ENCODE measurements at places on chromosomes 4 and X.

- DNase-seq = no peak
These were observed 47.7 kb downstream of the FGFRL1 start for GRCh38 chr4:1058997-1059665.

DNA sequence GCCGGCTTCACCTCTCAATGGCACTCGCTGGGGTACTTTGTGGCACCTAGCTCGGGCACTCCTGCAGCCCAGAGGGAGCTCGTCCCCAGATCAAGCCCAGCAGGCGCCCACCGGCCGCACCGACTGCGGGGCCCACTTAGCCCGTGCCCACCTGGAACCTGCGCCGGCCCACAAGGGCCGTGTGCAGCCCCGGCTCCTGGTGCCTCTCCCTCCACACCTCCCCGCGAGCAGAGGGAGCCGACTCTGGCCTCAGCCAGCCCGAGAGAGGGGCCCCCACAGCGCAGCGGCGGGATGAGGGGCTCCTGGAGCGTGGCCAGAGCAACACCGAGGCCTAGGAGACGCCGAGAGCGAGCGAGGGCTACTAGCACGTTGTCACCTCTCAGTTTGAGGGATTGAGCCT, 82.1 kb upstream of the SHISA3 start:
- no peak for DNase-seq

DNA sequence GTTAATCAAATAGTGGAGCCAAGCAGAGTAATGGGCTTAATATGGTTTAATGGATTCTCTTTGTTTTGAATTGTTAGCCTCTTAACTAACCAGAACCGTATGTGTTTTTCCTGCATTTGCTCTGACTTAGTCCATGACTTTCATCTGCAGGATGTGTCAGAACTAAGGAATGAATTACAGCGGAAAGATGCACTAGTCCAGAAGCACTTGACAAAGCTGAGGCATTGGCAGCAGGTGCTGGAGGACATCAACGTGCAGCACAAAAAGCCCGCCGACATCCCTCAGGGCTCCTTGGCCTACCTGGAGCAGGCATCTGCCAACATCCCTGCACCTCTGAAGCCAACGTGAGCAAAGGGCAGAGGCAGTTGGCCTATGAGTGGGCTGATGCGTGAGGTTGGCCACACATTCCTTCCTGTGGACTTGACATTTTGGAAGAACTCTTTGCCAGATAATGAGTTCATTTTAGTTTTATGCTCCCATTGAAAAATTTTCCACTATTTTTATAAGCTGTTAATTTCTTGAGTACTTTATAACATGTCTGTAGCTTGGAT, 9.1 kb downstream of the MED28 start:
- DNase-seq = no peak

DNA sequence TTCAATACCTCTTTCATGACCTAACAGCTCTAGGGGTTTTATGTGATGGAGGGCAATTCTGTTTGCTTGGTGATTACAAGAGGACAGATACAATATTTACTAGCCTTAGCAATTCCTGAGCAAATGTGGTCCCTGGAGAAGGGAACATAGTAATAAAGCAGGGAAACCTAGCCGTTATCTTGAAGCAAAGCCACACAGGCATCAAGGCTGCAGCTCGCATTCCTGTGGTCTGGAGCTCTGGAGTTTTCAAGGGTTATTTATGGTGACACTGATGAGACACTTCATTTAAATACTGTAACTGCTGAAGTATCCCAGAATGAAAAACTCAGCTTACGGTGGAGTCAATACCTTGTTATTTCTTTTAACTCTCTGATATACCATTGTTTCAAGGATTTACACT, 66.8 kb downstream of the AFF2 start:
- no peak for DNase-seq

DNA sequence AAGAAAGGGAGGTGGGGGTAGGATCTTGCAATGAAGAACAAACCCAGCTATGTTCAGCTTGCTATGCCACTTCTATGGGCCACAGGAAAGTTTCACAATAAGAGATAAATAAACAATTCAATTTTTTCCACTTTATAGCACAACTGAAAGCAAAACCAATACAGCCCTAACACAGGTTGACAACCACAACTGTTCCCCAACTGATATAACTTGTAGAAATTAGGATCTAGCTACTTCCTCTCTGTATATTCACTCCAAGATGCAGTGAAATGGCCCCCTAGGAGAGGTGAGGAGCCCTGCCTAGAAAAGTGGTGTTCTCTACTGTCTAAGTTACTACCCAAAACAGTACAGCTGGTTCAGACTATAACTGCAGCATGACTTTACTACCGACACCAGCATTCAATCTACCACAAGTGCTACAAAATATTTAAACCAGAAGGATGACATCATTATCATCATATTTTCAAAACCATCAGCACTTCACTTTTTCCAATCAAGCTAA, 77.0 kb downstream of the FBXW7 start:
- no peak for DNase-seq

DNA sequence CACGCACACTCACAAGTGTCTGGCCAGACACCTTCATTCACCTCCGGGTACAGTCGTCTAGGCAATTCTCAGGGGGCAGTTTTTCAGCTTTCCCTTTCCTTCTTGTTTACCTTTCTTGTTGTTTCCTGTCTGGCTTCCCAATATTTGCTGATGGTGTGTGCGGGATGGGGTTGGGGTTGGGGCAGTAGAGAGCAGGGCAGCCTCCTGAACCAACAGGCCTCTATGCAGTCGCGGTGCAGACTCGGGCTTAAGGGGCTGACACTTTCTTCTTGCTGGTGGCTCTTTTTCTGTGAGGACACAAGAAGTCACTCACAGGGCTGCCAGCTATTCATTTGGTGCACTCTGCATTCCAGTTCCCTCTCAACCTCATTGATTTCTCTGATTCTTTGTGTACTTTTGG, 56.4 kb downstream of the NBDY start:
- no peak for DNase-seq
